ENCODE measurements at places on chromosomes 16 and 17.

- DNase-seq: no peak
These were observed 18.9 kb downstream of the IKZF3 start for GRCh38 chr17:39845052-39845846.

GRCh38 chr17:67992548-67993152 is 3.6 kb downstream of the C17orf58 start:
- DNase-seq: no peak

DNA sequence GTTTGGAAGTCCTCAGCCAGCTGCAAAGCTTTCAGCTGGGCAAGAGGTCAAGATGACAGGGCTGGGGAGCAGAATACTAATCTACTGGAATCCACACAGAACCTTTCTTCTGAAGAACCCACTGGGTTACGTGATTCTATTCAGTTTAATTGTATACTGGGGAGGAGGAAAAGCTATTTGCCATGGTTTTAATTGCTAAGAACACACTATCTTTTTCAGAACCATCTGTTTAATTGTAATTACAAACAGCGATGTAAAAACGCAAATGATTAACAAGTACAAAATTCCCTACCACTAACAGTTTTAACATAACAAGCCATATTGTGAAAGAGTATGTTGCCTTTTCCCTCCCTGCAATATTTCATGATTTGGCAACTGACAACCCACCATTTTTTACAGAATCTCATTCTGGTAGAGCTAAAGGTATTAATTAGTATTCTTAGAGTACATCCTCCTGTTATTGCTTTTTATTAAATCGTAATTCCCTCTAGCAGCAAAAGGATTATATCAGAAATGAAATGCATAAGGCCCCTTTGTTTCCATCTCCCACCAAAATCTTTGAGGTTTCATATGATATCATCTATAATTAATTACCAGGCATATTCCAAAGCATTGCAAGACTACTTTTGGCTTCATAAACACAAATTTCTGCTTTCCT is 12.1 kb downstream of the HYDIN start:
- DNase-seq: no peak

- peak; percentile 33 for DNase-seq
These were observed 588 bp downstream of the APRT start for GRCh38 chr16:88810912-88811768.

DNA sequence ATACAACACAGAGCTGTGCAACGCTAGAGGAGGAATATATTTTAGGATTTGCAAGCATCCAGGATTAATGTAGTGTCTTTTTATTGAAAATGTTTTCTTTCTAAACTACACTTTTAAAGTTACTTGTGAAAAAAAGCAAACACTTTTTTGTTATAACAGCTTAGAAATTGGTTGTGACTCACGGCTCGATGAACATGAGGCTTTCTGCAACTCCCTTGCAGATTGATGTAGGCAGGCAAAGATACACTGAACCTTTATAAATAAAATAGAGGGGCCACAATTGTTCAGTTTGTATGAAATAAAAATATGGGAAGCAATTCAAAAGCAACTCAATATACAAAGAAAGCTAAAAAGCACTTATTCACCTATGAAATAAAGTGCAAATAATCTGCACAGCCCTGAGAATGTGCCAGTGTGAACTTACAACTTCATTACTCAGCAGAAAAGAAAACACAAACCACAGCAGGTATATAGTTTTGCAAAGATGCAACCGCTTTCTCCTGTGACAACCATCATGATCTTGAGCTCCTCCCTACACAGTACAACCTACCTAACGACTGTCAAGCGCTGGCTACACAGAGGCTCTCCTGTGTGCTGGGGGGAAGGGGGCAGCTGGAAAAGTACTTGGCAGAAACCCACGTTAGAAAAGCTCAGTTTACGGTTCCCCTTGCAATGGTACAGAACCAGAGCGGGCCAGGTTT is 948 bp downstream of the LUC7L start:
- DNase-seq: no peak

DNA sequence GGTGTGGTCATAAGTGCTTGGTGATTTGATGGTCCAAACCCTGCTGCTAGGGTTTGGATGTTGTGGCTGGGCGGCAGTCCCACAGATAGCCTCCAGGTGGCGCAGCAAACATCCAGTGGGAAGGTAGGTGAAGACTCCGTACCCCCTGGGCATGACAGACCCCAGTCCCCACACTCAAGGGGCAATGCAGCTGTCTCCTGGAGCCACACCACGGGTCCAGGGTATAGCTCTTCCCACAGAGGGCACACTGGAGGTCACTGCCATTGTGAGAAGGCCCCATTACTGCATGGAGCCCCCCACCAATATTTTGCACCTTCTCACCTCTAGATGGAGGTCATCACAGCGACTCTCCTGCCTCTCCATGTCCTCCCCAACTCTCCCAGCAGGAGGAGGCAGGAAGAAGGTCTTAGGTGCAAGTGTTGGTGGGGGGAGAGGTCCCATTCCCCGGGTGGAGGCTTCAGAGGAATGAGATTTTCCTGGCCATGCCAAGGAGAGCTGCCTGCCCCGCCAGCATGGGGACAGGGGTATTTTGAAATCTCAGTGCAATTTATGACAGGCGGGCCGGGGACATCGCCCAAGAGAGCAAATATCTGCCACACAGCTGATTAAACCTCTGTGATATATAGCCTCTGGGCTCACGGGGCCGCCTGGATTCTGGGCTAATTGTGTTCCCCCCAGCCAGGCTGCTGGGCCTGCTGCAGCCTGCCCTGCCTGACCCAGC is 17.1 kb upstream of the C17orf113 start:
- peak; percentile 50 for DNase-seq

DNA sequence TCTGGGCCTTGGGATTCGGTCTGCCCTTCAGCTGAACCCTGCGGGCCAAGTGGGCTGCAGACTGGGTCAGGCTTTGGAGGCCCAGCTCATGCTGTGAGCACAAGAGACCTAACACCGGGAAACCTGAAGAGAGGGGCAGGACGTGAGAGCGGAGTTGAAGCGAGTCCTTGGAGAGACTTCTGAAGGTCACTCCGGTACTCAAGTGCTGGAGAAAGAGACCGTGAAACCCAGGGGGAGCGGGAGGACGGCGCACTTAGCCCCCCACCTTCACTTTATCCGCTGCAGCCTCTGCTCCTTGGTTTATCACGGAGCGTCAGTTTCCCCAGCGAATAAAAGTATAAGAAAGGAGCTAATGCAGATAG is 361 bp downstream of the UQCRC2 start:
- no peak for DNase-seq

GRCh38 chr17:65359016-65359415 is 202.4 kb downstream of the AXIN2 start:
- no peak for DNase-seq

DNA sequence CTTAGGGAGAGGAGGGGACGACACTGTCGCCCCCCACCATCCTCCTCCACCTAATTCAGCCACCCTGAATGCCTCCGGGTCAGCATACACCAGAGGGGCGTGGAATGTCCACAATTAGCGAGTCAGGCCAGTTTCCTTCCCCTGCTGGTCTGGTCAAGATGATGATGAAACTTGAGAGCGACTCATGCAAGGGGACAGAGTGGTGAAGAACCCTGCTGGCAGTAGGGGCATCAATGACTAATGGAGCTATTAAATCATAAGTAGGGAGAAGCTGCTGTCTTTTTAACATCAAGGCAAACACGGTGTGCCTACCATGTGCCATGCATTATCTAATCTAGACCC is 7.2 kb downstream of the SPACA3 start:
- DNase-seq: no peak

GRCh38 chr16:88650749-88651275 is at the start of gene CYBA:
Gene CYBA (minus strand): TSS chr16:88651053. CDS start chr16:88651013, 40 bp downstream.
- no peak for DNase-seq

DNA sequence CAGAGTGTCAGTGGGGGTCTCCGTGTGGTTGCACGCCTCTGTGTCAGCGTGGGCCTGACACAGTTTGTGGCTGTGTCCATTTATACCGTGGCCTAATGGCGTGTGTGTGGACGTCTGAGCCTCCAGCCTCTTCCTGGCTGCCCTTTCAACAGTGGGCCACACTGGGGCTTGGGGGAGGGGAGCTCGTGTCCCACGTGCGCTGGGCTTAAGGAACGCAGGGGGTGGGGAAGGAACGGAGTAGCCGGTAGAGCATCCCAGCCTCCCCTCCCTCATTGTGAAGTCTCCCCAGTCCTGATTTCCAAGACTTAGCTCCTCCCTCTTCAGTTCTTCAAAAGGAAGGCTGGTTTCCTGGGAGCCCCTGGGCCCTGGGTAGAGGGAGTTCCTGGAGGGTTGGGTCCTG is 9.5 kb upstream of the HES7 start:
- DNase-seq: no peak

DNA sequence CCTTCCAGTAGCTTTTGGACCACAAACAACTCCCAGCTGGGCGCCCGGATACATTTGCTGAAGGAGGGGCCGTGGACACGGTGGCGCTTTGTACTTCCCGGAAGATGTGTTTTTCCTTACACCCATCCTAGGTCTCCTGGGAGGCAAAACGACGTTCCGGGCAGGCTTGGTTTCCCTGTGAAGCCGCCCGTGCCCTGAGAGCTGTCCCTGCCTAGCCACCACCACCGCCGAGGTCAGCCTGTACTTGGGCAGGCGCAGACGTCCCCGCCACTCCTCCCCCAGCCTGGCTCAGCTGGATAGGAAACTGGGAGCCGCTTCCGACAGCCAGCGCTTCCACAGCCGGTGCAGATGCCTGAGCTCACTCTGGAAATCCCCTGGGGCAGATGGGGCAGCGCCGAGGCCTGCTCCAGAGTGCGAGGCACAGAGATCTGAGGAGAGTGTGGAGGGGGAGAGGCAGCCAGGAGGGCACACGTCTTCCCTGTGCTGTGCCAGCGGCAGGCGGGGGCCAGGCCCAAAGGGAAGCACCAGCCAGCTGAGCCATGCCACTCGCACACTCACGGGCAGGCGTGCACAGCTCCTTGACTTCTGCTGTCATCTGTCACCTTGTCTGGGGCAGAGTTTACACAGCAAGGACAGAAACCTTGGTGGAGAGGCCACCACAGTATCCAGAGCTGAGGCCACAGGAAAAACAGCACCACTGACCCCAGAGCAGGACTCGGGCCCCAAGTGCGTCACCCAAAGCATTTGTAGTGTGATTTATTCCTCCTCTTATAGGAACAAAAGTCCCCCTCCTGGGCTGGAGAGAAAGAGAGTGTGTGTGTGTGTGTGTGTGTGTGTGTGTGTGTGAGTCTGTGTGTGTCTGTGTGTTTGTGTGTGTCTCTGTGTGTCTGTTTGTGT is 3.0 kb downstream of the RHBDF2 start:
- DNase-seq: no peak

GRCh38 chr17:27379888-27380533 is 76.2 kb upstream of the KSR1 start:
- no peak for DNase-seq

DNA sequence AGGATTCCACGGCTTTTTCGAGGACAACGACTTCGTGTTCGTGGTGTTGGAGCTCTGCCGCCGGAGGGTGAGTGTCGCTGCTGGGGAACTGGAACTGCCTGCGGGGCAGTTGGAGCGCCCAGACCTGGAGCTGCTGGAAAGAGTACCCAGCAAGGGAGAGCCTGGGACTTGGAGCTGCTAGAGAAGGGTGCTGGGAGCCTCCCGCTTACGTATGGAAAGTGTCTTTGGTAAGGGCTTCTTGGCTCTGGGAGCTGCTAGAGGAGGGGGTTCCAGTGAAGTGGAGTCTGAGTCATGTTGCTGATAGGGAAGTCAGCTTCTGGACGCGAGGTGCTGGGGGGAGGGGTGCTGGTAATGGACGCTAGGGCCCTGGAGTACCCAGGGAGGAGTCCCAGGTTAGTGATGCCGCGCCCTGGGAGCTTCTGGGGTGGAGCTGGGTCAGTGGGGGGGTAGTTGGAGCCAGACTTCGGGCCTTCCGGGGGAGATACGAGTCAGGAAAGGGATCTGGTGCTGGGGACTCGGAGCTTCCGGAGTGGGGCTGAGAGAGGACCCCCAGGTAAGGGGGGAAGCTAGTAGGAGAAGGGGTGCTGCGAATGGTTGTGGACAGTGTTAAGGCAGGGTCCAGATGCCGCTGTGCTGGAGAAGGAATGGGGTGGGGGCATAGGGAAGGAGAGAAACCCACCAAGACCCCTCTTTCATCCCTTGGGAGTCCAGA is 741 bp downstream of the PLK1 start:
- no peak for DNase-seq

DNA sequence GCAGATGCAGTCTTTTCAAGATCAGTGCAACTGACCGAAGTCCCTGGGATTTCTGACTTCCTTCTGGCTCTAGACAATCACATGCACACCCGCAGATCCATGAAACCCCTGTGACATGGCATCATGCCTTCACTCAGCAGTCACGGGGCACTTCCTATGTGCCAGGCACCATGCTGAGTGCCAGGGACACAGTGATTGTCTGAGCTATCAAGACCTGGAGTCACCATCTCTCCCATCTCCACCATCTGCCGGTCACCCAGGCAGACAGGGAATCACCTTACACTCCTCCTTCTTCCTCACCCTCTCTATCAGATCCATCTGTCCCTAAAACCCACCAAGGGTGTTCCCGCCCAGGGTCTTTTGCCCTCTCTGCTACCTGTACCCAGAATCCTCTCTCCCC is 5.3 kb downstream of the BEAN1 start:
- DNase-seq: no peak

GRCh38 chr17:50680126-50680525 is 27.6 kb downstream of the ANKRD40 start:
- no peak for DNase-seq

DNA sequence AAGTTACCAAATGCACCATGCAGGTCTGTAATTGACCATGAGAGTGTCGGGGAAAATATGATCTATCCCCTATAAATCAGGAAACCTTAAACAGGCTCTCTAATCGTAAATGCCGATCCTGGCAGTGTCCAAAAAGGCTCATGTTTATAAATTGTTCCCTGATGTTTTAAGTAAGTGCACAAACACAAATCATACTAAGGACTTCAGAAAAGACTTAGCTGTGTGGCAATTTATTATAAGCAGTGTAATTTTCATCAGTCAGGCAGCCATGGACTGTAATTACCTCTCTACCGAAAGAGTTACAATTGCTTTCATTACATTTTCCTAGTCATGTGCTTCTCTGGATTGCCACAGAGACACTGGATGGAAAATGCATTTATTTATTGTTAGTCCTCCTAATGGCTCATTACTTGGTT is 73.4 kb upstream of the COX10 start:
- DNase-seq: no peak

DNA sequence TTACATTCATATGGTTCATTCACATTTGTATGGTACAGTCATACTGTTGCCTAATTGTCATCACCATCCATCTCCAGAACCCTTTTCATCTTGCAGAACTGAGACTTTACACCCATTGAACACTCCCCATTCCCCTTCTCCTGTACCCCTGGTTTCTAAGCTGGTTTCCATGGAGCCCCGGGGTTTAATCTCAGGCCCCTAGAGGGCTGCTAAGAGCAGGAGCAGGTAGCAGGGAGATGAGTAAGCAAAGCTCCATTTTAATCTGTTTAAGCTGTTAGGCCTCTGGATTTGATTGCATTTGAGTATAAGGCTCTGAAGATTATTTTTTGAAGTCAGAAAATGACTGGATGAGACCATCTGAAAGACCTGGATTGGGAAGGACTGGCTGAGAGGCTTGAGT is 68.5 kb upstream of the RPL38 start:
- DNase-seq: no peak

Measured in stimulated activated CD4-positive, alpha-beta T cell treated with anti-CD3 and anti-CD28 coated beads, Interleukin-1b, Interleukin-23, amount 100 ng/mL, for 24 hours (primary cell).